ENCODE measurements at places on chromosomes 5 and 9.
A peak's percentile ranks its signal among the peaks of the same experiment; 100 is the strongest.

- no peak for DNase-seq
These were observed 273.7 kb upstream of the IRX1 start for GRCh38 chr5:3321923-3322322.

DNA sequence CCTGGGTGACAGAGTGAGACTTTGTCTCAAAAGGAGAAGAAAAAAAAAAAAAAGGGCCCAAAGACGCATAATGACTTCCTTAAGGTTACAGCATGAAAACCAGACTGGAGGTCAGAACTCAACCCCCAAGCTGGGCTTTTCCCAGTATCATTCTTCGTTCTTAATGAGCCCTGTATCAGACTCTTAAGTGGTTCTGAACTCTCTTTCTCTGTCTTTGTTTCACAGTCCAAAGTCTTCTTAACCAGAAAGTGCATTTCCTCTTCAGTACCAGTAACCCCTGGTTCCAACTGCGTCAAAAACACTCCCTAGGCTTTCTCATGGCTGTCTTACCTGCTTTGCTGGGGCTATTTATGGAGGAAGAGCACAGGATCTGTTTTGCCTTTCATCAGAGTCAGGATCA is 38.4 kb upstream of the SHB start:
- no peak for DNase-seq

DNA sequence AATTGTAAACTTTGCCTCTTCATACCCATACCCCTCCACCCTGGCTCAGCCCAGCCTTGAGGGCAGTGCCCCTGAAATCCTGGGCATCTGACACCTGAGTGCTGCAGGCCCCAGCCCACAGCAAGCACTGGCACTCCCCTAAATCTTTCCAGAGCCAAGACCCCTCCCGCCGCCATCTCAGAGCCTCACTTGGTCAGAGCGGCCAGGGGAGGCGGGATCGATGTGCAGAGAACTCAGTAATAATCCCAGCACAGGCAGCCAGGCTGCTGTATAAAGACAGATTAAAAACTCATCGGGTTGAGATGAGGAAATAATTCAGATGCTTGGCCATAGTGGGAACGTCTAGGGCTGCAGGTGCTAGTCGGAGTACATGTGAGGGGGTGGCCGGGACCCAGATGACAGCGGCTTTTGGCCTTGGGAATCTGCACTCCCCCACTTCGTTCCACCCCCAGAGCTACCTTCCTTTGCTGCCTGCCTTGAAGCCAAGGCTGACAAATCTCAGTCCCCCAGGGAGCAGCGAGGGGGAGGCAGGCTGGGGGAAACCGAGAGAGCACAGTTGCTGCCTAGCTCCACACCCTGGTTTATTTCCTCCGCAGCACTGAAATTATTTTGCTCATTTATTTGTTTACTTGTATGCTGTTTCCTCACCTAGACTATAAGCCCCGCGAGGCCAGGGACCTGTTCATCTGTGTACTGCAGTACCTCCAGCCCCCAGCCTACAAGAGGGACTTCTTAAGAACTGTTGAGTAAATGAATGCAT is 19.5 kb upstream of the ARAP3 start:
- DNase-seq: no peak

DNA sequence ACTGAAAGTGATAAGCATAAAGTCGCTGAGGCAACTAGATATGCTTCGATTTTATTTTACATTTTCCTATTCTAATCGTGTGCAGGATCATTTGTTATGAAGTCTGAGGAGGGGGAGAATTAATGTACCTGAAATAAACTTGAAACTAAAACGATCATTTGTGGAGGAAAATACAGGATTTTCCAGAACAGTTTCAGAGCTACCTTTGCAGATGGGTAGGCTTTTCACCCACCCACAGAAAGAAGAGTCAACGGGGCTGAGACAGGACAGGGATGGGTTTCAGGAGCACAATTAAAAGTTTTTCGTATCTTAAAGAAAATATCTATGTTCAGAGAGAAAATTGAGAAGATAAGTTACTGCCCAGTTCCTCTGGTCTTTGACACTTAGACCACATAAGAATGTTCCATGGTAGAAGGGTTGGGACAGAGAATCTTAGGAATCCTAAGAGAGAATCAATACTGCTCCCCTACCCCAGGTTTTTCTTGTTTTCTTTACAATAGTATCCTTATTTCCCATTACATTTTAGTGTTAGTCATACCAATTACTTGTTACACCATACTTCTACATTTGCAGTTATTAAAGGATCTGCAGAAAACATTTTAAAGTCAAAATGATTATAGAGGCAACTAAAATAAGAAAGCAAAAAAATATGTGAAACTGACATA is 211.4 kb downstream of the DEPDC1B start:
- no peak for DNase-seq

DNA sequence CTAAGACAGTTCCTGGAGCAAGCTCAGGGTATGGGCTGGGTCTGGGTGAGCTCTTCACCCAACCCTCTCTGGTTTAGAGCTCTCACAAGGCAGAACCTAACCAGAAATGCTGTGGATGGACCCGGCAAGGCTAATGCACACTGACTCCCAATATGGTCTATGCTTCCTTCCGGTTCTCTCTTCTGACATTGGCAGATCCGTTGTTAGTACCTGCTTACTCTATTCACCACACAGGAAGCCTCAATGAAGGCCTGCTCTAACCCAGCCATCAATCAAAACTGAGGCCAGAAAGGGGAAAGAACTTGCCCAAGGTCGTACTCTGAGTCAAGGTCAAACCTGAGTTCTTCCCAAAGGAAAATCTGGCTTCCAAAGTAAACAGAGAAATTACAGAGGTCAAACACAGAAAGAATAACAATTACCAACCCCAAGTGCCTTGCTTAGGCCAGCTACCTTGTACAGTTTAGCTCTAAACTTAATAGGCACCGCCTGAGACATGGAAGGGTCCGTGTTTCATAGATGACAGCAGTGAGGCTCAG is 46.0 kb upstream of the AKNA start:
- no peak for DNase-seq

DNA sequence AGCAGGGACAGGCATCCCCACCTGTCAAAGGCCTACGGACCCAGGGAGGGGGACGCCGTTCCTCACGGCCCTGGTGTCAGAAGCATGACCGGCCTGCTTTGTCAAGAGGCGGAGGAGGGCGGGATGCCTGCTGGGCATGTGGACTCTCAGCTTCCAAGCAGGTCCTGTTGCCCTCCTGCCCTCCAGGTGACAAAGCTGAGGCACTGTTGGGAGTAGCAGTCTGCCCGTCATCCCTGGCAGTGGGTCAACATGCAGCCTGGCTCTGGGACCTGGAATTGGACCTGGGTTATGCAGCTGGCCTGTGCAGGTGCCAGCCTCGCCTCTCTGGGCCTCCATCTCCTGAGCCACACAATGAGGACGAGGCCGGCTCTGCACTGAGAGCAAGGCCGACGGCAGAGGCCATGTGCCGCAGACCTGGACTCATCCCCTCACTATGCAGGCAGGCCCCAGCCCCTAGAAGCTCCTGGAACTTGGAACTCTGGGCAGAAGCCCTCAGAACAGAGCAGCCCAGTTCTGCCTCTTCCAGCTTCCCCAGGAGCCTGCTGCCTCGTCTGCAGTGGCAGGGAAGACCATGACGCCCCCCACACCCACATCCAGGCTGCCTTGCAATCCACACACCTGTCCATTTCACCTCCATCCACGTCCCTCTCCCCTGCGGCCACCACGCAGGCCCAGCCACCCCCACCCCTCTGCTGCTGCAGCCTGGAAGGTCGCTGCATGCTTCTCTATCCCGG is 20.8 kb upstream of the FCN1 start:
- no peak for DNase-seq

DNA sequence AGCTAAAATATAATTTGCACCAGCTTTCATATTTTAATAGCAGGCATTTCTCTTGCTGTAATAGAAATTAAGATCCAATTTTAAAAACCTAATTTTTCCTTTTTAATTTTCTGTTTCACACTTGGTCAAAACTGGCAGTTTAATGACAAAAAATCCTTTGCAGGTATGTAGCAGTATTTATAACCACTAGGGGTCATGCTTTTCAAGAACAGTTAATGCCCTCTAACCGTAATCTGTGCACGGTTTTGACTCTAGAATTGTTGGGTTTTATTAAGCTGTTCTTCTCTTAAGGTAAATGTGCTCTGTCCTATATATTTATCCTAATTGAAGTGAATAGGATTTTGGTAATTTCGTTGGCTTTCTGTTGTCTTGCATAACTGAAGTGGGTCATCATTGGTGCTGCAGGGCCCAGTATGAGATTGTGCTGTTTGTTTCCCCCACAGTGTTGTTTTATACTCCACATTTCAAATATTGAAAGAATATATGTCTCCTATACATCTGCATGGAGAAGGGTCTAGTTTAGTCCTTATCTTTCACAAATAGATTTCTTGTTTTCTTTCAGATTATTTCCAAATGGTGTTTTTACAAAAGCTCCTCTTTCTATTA is 107.4 kb downstream of the SCAMP1 start:
- DNase-seq: no peak

DNA sequence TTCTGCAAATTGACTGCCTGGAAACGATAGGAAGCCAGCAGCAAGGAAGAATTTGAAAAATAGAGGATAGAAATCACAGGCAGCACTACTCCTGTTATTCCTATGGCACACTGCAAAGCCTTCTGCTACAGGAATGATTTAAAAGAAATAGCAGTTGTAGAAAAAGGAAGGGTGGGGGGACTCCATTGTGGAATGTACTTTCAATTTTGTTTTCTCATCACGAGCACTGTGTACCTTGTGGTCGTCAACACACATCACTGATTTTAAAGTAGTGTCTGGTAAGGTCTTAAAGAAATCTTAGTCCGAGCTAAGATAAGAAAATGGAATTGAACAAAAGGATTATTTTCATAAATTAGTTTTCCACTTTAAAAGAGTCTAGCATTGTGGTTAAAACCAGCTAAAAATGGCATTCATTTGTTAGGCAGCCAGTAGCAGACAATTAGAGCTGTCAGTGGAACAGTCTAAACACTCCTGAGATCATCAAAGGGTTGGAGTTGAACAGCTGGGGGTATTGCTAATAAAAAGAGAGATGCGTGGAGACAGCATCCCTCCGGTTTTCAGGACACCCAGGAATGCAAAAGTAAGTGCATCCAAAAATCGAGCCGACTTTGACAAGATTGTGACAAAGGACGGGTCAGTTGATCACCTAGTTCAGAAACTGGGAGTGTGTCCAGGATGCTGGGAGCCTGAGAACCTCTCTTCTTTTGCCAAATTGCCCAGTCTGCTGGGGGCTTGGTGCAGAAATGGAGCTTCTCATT is 97.8 kb upstream of the WWC1 start:
- DNase-seq: no peak

DNA sequence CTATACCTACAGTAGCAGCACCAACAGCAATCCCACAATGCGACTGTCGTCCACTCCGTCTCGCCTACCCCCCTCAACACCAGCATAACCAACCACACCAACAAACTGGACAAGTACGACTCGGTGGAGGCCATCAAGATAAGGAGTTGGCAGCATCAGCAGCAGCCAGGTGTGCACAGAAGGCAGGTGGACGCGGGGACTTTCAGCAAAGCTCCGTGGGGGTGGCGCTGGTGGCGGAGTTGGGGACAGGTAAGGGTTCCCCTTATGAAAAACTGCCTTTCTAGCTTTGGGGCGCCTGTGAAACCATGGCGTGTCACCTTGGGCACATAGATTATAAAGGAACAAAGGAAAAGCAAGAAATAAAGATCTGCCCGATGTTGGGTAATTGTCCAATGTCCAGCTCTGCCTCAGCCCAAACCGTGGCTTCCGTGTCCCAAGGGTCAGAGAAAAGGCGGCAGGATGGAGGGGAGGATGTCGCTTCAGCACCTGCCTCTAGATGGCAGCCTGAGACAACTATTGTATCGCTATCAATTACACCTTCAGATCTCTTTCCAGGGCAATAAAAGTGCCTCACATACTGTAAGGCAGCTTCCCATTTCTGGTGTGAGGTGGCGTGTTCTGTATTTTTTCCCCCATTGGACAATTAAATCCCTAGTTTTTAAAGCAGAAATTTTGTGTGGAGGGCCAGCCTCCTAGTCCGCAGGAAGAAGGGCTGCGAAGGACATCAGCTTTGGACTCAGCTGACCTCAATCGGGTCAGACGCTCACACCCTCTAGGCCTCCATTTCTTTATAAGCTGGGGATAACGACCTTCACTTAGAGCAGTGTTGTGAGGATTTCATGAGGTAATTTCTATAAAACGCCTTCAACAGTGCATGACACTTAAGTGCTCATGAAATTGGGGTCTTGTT is 58.8 kb downstream of the MTRR start:
- peak; percentile 49 for DNase-seq

- DNase-seq: no peak
These were observed 7.9 kb downstream of the GDNF start for GRCh38 chr5:37831821-37832534.

GRCh38 chr5:100562821-100563220 is 27.6 kb downstream of the FAM174A start:
- no peak for DNase-seq

- no peak for DNase-seq
These were observed 247.2 kb upstream of the EFNA5 start for GRCh38 chr5:107917983-107918382.

GRCh38 chr5:180908400-180908799 is 9.4 kb downstream of the BTNL8 start:
- no peak for DNase-seq

GRCh38 chr5:14472986-14473567 is 108.5 kb upstream of the OTULINL start:
- DNase-seq: no peak

DNA sequence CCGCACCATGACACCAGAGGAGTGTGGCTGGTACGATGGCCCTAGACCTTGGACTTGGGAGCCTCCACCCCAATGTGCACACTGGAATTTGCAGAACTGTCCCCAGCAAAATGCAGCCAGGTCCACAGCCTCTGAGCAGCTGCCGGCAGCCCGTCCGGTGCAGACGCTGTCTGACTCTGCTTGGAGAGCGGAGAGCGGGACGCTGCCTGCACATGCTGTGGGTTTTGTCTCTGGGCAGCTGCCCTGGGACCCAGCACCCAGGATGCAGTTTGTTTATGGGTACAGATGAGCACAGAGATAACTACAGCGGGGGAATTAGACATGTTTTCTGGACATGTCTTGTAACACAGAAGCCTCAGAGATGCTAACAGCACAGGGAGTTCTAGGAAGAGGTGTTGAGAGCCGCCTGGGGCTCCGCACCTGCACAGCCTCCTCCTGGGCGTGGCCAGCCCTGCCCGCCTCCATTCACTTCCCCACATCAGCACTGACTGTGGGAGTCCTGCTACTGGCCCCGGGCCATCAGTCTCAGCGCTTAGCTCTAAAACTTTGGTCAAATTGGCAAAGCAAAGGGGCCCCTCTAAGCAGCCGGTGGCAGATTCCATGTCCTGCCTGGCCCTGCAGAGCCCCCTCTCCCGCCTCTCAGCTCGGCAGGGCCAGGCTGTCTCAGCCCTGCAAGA is 159.6 kb downstream of the IRX2 start:
- no peak for DNase-seq

DNA sequence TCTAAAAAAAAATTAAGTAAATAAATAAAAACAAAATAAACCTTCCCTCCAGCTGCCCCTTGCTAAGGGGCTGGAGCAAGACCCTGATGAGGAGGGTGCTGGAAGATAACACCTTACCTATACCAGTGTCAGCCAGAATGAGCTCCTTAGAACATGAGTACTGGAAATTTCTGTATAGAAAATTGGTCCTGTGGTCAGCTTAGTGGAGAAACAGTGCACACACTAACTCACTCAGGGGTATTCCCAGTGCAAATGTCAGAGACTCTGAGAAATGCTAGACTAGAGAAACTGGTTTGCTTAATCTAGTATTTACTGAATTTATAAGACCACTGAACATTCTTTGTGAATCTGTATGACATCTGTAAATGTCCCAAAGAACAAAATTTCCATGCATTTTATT is 62.1 kb upstream of the CTXN3 start:
- DNase-seq: no peak
